Stimulated activated naive CD8-positive, alpha-beta T cell treated with anti-CD3 and anti-CD28 coated beads, Interleukin-15, Interleukin-2, amounts not matched to agents 100 U/mL and 50 U/mL, for 24 hours (primary cell): ENCODE measurements at places on chromosomes 7 and 10.

DNA sequence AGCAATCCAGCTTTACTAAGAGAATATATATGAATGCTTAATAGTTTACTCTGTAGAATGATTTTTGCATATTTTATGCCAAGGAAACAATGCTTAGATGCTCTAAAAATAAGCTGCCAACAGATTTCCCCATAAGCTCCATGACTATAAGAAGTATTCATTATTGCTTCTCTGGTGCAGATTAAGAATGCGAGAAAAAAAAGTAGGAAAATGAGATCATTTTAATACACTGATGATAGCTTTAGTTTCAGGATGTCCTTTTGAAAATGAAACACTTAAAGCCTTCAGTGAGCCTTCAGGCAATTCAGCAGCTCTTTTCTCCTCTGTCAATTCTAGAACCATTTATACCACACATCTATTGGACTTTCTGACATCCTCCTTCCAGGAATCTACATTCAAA, 735.0 kb upstream of the POT1 start:
- DNase-seq = no peak

DNA sequence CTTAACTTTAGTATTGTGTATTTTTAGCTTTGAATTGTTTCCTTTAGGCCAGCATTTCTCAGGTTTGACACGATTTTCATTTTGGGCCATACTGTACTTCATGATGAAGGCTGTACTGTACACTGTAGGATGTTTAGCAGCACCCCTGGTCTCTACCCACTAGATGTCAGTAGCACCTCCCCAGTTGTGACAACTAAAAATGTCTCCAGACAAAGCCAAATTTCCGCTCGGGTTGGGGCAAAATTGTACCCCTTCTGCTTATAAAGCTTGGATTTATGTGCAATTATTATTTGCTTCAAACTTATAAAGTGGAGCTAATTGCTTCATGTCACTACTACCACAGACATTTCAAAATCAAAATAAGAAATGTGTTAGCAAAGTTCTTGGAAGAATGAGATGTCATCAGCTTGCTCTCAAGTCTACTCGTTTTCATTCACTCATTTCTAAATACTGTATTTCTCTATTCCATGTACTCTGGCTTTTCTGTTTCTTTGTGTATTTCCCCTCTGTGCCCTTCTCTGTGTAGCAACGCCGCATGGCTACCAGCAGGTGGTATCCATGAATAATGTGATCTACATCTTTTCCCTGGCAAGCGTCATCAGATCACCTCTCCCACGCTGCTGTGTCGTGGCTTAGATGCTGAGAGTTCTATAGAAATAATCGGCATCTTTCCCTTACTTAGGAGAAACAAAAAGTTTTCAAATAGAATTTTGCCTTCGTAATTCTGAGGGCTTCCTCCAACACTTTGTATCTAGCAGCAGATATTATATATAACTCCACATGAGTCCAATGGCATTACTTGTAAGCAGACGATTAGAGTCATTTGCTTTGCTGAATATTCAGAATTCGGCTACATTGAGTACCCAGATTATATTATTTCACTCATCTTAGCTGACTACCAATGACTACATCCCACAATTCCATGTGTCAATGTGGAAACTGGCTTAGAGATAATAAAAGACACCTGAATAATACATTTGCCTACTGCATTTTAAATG, 47.8 kb upstream of the CALCR start:
- no peak for DNase-seq

DNA sequence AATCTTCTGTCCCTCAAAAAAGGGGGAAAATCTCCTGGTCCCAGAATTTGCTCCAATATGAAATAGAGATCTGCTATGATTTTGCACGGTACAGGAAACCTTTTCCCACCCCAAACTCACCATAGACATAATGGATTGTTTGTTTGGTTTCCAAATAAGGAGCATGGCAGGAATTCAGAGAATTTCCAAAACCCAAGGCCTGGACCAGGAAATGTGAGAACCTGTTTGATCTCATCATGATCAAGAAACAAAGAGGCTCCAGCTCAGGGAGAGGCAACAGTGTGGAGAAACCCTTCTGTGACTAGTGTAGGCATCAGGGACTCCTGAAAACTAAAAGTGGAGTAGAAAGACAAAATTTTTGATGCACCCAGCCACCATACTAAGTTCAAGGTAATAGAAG, 1548.1 kb upstream of the LRRTM3 start:
- DNase-seq = no peak

GRCh38 chr7:124251636-124252035, 218.8 kb upstream of the TMEM229A start:
- no peak for DNase-seq

GRCh38 chr7:149733131-149733923, 40.1 kb downstream of the ZNF467 start:
- DNase-seq = no peak

GRCh38 chr7:28346256-28346655, 66.1 kb upstream of the CREB5 start:
- no peak for DNase-seq
